ENCODE measurements at places on chromosomes 11 and 22.
A peak's percentile ranks its signal among the peaks of the same experiment; 100 is the strongest.

DNA sequence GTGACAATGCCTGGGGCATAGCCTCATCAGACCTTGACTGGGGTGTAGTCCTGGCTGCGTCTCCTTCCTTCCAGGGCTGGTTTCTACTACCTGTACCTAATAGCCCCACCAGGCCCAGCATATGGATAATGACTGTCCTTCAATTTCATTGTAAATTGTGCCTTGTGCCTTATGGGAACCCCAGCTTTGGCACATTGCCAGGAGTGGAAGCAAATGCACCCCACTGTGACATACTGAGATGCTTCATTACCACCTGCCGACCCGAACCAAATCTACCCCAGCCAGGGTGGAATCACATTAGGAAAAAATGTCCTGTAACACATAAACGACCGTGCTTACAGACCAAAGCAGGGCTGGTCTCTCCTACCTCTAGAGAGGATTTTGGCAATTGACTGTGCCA is 7.3 kb downstream of the TOP3B start:
- DNase-seq: no peak

DNA sequence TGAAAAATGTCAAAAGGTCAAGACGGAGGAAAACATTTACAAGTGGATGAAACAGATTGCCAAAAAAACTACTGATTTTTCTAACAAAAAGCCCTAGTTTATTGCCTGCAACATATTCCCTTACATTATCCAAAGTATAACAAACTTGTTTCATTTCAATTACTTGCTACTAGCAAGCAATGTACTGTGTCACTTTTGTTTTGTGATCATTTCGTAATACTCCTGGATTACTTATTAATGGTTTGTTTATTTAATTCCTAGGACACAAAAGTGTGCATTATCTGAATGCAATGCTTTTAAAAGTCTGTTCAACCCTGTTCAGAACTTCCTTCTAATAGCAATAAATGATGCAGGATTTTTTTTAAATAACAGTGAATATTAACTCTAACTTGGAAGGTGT is 50.9 kb downstream of the CCDC34 start:
- DNase-seq: no peak

DNA sequence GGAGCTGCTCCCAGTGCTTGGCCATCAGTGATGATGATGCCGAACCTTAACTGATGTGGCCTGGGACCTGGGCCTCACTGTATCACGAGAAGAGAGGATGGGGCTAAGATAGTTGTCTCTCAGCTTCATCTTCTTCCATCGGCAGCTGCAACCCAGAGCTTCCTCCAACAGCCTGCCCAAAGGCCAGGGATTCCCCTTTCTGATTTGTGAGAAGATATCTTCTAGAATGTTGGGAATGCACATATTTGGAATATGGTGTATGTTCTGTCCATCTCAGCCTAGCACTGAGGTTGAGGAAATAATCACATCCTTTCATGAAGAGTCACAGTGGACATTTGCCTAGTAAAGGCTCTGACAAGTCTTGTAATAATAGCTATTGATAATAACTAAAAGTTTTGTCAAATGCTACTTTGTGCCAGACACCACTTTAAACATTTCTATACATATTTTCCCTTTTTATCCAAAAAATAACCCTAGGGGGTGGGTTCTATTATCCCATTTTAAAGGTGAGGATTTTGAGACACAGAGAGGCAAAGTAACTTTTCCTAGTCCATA is 73.1 kb downstream of the COMMD9 start:
- no peak for DNase-seq

GRCh38 chr11:15770798-15771414 is 585.4 kb downstream of the SOX6 start:
- peak; percentile 42 for DNase-seq

- DNase-seq: peak; percentile 61
Measured at GRCh38 chr11:131694526-131695424, 324.4 kb downstream of the NTM start.

DNA sequence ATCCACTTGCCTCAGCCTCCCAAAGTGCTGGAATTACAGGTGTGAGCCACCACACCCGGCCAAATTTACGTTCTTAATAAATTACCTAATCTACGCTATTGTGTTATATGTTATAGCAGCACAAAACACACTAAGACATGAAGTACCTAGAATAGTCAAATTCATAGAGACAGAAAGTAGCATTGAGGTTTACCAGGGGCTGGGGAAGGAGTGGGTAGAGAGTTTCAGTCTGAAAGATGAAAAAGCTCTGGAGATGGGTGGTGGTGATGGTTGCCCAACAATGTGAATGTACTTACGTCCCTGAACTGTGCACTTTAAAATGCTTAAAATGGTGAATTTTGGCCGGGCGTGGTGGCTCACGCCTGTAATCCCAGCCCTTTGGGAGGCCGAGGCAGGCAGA is 65.7 kb upstream of the NUP50 start:
- no peak for DNase-seq

DNA sequence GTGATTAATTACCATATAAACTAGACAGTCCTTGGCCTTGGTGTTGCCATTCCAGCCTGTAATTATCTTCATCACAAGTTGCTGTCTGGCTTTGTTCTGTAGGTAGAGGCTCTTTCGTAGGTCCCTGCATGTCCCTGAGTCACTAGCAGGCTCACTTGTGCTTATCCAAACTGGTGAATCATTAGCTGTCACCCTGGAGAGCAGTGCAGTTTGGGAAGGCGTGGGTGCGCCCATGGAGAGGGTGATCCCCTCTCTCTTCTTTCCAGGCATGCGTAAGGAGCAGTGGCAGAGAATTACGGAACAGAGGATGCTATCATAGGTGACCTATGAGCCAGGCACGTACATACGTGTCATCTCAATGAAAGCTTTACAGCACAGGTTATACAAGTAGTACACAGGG is 11.0 kb upstream of the EHF start:
- DNase-seq: no peak

DNA sequence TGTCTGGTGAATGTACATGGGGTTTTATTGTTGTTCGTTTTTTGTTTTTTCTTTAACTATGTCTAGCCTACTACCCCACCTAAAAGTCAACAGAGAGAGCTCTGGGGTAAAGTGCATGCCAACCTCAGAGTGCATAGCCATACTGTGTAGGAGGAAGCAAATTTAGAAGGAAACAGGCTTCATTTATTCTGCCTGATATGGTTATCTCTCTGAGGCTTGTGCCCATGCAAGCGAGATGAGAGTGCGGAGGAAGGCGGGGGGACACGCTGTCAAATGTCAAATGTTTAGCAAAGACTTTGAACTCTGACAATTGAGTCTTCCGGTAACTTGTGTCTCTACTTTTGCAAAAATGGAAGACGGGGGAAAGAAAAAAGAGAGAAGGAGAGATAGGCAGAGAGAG is 295.5 kb downstream of the ETS1 start:
- no peak for DNase-seq

- DNase-seq: peak; percentile 74
Measured at GRCh38 chr11:64233913-64234586, at the start of gene VEGFB. Gene VEGFB, plus strand, starts transcription at chr11:64234584. Its CDS starts 250 bp downstream, at chr11:64234834.

- DNase-seq: no peak
Measured at GRCh38 chr11:116397602-116398084, 375.1 kb downstream of the BUD13 start.

GRCh38 chr11:1353383-1354124 is 36.2 kb upstream of the BRSK2 start:
- no peak for DNase-seq

- DNase-seq: no peak
Measured at GRCh38 chr11:10528121-10528520, 12.9 kb downstream of the RNF141 start.

GRCh38 chr11:6587360-6587953 is 16.0 kb downstream of the RRP8 start:
- no peak for DNase-seq

GRCh38 chr11:975827-976226 is 50.2 kb downstream of the AP2A2 start:
- no peak for DNase-seq

DNA sequence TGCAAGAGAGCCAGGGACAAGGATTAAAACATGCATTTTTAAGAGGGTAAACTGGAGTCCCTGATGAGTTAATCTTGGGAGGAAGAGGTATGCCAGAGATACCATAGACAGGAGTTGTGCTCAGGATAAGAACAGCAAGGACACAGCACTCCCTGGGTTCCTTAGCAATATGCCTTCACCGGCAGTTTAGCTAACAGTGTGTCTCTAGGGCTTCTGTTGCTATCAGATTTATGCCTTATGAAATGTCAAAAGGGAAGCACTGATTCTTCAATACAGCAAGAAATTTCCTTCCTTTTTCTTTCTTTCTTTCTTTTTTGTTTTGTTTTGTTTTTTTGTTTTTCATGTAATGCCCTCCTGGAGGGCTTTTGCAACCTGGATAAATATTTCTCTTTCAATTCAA is 71.3 kb upstream of the LARGE1 start:
- DNase-seq: no peak

GRCh38 chr11:123152951-123153350 is 42.1 kb downstream of the CLMP start:
- DNase-seq: no peak

DNA sequence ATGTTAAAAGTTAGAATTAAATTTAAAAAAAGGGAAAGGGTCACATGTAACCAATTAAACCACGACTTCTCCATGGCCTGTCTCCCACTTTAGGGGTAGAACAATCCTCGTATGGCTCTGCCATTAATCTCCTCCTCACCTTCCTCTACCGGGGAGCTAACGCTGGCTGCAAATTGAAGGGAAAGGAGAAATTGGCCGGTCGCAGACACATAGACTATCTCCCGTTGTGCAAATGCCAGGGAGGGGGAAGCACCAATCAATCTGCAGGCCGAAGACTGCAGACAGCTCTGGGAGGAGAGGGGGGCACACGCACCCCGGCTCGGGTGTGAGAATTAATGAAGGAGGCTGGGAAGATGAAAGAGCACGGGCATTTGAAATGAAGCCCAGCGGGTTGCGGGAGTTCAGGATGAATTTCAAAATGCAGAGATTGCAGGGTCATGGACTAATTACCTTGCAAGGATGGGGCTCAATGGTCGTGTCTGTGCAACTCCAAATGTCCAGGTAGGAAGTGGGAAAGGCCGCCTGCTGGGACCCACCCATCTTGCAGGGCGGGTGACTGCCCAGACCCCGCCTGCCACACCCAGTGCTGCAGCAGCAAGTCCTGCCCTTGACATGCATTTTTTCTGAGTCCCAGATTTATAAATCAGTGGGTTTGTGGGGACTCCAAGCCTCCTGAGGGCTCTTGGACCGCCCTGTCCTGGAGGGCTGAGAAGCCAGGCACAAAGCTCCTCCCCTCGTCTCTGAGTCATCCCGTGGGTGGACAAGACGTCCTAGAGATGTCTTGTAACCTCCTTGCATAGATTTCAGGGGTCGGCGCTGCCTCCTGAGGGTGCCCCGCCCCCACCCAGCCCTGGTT is 534.2 kb downstream of the TBC1D22A start:
- no peak for DNase-seq

- no peak for DNase-seq
Measured at GRCh38 chr11:9150501-9150900, 59.1 kb upstream of the SCUBE2 start.

DNA sequence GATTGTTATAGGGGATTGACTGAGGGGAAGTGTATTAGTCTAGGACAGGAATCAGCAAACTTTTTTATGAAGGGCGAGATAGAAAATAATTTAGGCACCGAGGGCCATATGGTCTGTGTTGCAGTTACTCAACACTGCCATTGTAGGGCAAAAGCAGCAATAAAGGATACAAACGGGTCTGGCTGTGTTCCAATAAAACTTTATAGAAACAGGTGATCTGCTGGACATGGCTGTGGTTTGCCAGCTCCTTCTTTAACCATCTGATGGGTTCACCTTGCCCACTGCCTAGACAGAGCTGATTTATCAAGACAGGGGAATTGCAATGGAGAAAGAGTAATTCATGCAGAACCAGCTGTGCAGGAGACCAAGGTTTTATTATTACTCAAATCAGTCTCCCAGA is 20.0 kb downstream of the PRR5L start:
- no peak for DNase-seq

DNA sequence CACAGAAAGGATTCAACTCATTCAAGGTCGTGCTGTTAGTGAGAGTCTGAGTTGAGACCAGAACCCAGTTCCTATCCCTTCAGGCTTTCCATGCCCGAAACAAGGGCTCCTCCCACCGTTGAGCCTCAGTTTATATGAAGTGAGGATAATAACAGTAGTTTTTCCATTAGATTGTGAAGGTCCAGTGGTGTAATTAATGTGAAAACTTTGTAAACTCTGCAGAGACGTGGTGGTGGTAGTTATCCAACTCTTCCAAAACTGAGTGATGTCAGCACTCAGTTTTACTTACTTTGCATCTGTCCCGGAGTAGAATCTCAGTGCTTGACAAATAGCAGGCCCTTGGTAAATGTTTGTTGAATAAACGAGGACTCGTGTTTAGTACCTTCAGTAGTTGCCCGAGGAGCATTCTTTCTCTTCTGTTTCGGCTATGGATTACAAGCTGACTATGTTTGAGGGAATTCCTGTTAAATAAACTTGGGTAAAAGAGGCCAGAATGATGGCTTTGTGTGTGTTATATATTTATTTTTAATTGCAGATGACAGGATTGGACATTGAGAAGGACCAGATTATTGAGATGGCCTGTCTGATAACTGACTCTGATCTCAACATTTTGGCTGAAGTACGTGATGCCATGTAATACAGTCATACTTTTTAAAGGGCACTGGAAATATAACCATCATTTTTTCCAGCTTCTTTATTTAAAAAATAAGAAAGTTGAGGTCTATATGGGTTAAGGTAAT is 1.0 kb downstream of the REXO2 start:
- DNase-seq: no peak

DNA sequence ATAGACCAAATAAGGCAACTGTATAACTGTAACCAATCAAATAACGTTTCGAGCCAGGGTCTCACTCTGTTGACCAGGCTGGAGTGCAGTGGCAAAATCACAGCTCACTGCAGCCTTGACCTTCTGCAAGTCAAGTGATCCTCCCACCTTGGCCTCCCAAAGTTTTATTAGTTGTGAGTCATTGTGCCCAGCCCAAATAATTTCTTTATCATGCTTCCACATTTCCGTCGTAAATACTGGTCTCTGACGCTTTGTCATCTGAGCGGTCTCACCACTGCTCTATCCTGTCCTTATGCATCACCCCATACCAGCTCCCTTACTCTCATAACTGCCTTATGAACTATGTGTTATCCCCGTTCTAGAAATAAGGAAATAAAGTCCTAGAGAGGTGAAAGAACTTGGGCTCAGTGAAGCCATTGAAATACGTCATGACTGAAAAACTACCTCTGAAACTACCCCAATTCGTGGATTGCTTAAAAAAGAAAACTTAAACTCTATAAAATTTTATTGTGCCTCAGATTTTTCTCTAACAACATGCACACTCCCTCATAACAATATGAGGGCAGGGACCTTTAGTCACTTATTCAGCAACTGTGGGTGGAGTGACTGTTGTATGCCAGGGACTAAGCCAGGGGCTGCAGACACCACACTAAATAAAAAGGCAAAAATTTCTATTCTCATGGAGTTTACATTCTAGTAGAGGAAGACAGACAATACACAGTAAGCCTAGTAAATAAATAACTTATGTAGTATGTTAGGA is 15.8 kb upstream of the RTN4RL2 start:
- no peak for DNase-seq

- DNase-seq: no peak
Measured at GRCh38 chr11:118139578-118139977, 13.0 kb downstream of the SCN4B start.

GRCh38 chr11:85774256-85775101 is 36.5 kb downstream of the SYTL2 start:
- no peak for DNase-seq

Measured in DND-41 (cell line).